Activated CD4-positive, alpha-beta memory T cell treated with anti-CD3 and anti-CD28 coated beads, Interleukin-2, amount 10 ng/mL, durations not matched to agents 7 days and 5 days (primary cell): ENCODE measurements at places on chromosomes 7 and 10.

- DNase-seq = peak; percentile 64
Measured at GRCh38 chr7:50317221-50317678, 12.7 kb downstream of the IKZF1 start.

DNA sequence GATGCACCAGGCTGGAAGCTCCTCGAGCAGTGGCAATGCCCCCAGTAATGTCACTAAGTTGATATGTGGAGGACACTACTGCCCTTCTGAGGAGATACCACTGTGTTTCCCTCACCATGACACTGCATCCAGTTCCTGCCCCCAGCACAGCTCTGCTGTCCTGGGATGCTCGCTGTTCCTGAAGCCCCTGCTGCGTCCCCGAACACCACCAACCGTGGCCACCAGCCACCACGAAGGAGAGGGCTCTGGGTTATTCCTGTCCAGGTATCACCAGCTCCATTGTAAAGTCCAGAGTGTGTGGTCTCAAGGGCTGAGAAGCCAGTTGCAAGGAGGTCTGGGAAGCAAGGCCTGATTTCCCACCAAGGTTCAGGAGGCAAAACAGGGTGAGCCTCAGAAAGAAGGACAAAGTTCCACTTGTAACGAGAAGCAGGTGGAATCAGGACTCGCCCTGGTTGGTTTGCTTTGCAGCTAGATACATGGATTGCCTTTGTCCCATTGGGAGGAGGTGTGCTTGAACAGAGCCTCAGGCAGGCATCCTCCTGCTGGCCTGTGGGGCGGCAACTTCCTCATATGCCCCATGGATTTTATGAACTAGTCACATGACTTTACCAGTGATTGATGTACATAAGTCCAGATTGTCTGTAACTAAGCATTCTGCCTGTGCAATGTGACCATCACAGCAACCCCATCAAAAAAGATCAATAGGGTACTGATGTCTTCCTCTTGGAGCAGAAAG lies 427.0 kb upstream of the VSTM2A start:
- DNase-seq = no peak

GRCh38 chr7:115135769-115136410 lies 214.0 kb downstream of the MDFIC start:
- DNase-seq = no peak

DNA sequence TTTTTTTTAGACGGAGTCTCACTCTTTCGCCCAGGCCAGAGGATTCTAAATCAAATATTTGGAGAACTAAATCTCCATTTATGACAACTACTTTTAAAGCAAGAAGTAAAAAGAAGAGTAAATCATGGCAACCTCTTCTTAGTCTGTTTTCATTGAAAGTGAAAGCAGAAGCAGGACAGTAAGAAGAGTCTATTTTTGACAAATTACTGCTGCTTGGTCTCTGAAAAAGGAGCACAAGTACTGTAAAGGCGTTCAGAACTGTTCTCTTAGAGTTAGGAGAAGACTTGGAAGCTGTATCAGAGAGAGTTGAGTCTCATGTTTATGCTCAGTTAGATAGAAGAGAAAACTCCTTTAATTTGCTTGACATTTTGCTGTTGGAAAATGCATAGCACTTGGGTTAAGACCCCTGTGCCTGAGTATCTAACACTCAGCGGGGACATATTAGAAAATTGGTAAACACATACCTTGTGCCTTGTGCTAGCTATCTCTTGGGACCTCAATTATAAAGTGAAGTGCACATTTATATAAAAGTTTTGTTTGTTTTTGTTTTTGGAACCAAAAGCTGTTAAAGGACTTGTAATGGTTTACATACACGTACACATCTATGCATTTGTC lies 433.0 kb downstream of the ANKRD7 start:
- DNase-seq = no peak

GRCh38 chr7:15407910-15408309 lies 153.9 kb downstream of the AGMO start:
- no peak for DNase-seq

DNA sequence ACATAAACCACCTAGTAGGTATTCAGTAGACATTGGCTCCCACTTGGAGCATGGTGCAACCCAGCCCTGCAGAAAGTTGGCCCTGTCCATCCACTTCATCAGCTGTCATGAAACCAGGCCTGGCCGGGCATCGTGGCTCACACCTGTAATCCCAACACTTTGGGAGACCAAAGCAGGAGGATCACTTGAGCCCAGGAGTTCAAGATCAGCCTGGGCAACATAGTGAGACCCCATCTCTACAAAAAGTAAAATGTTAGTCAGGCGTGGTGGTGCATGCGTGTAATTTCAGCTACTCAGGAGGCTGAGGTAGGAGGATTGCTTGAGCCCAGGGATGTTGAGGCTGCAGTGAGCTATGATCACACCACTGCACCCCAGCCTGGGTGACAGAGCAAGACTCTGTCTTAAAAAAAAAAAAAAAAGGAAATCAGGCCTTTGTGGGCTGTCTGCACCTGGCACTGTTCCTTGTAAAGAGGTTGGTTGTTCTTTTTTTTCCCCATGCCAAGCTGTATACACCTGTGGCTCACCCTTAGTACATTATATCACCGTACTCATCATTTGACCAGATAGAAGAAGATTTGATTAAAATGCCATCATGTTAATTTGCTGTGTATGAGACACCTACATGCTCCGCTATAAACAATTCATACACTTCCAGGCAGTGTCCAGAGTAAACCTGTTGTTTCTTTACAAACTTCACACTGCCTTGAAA lies 45.4 kb upstream of the GRID1 start:
- no peak for DNase-seq

DNA sequence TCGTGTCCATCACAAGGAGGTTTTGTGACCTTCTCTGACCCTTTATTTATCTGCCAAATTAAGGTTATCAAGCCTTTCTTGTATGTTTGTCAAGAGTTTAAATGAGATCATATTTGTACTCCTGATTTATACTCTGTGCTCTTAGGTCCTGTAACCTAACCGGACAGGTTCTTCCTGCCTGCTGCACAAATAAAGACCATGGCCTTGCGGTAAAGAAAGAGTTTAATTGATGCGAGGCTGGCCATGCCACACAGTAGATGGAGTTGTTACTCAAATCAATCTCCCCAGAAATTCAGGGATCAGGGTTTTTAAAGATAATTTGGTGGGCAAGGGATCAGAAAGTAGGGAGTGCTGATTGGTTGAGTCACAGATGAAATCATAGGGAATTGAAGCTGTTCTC lies 79.5 kb upstream of the LRGUK start:
- DNase-seq = no peak

DNA sequence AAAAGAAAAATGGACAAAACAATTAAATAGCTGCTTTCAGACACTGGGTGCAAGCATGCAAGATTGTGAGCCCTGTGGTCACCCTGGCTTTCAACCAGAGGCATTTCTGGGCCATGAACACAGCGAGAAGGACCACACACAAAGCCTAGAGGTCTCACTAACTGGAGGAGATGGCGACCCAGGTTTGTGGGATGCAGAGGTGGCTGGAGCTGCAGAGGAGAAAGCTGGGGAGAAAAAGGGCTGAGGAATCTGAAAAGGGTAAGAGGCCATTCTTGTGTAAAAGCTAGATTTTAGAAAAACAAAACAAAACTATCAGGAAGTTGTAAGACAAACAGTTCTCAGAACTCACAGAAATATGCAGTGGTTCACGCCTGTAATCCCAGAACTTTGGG lies 30.1 kb upstream of the PTPRN2 start:
- no peak for DNase-seq

GRCh38 chr7:142997456-142997989 lies 29.4 kb downstream of the OR9A2 start:
- DNase-seq = no peak

GRCh38 chr7:9242636-9243035 lies 809.2 kb downstream of the NXPH1 start:
- no peak for DNase-seq

- DNase-seq = no peak
Measured at GRCh38 chr10:124262234-124262865, 156.4 kb downstream of the OAT start.

GRCh38 chr7:117157241-117158209 lies 165.3 kb downstream of the WNT2 start:
- no peak for DNase-seq

DNA sequence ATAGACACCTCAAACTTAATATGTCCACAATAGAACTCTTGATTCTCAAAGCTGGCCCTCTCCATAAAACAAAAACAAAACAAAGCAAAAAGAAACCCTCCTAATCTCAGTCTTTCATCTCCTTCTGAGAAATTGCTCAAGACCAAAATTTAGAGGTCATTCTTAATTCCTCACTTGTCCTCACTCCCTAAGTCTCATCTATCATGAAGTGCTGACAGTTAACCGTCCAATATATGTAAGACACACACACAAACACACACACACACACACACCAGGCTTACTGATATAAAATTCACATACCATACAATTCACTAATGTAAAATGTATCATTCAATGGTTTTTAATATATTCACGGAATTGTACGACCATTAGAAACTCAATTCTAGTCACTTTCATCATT lies 17.0 kb upstream of the SVIL start:
- no peak for DNase-seq

DNA sequence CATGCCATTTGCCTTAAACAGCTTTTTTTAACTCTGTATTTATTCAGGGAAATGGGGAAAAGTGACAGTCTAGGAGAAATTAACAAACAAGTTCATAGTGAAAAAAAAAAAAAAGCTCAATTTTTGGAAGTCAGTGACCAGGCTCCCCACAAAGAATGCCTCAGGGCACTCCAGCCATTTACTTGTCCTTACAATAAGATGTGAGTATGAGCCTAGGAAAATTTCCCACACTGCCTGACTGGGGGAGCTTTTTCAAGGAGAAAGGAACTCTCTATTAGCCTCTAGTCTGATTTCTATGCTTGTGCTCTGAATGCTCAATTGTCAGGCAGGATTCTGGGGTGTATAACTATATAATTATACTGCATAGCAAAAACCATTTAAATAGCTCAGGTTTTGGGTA lies 74.9 kb upstream of the NRBF2 start:
- DNase-seq = no peak

DNA sequence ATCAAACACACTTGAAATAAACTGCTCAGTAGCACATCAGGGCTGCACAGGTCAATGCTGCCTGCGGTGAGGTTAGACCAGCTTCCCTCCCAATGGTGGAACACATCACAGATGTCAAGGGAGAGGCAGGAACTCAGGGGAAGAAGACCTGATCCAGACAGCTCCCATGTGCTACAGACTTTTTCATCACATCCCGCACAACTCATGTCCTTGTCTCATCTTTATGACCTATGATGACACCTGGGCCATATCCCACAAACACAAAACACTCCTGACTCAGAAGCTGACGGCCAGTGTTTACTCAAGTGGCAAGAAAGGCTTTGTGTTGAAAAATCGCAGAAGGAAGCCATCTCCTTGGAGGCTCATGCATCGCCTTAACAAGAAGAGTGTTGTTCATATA lies 91.6 kb downstream of the HTR5A start:
- no peak for DNase-seq

GRCh38 chr7:73967832-73968290 lies 60.1 kb upstream of the ELN start:
- DNase-seq = no peak

DNA sequence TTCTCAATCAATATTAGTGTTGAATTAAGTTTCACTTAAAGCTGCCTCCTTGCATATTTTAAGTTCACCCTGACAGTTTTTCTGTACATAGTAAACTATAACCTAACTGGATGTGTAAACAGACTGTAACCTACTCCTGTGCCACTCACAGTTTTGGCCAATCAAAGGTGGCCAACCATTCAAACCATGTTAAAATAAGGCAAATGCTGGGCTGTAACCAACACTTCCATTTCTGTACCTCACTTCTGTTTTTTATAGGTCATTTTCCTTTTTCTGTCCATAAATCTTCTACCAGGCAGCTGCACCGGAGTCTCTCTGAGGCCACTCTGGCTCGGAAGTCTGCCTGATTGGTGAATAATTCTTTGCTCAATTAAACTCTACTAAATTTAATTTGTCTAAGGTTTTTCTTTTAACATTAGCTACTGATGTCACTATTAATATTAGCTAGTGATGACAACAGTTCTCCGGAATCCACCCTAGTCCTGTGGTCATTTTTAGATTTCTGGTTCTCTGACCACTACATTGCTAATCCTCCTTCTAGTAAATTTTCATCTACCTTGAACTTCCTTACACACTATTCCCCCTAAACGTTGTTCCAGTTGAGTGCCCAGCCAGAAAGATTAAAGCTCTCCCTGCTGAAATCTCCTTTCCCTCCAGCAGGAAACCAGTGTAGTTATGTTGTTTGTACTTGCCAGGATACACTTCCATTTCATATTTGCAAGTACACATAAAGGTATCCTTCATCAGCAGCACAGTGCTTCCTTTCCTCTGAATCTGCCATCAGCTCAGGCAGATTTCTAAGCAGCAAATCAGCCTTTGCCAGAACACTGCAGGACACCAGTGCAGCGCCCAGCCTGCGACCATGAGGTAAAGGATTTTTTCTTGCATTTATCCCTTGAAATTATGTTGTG lies 18.6 kb upstream of the IFIT2 start:
- DNase-seq = no peak

DNA sequence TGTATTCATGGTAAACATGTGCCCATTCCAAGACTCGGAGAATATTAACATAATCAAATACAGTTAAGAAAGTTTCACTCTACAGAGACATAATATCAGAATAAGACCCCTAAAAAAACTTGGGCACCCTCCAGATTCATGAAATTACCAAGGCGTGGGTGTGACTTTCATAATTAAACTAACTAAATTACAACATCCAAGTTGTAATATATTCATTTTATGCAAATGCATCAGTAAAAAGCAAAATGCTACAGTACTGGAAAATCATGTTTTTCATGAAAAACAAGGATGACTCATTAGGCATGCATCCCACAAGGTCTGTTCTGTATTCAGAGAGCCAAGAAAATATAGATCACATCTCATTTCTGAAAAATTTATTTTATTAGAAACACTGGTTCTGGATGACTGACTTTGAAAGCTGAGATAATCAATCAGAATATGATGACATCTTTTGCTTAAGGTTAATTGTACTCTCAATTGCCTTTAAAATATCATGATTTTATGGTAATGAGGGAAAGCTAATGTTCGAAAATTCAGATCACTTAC lies 248.8 kb upstream of the SMIM30 start:
- no peak for DNase-seq

- DNase-seq = no peak
Measured at GRCh38 chr7:23529262-23529859, 2.4 kb downstream of the TRA2A start.

- DNase-seq = no peak
Measured at GRCh38 chr10:76341740-76342139, 910.3 kb downstream of the LRMDA start.

DNA sequence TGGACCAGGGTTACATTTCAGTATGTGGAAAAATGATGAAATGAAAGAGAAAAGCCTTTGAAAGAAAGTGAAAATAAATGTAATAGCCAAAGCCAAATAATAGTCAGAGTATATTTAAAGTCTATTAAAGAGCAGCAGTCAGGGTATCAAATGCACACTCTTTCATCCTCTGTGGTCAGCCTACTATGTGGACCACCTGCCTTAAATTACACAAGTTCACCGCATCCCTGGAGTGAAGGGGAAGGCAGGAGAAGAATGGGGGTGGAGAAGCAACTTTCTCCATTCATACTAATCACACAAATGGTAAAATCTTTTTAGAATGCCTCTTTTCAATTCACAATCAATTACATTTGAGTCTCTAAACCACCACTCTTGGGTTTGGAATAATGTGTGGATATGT lies 16.0 kb downstream of the TWIST1 start:
- DNase-seq = no peak

DNA sequence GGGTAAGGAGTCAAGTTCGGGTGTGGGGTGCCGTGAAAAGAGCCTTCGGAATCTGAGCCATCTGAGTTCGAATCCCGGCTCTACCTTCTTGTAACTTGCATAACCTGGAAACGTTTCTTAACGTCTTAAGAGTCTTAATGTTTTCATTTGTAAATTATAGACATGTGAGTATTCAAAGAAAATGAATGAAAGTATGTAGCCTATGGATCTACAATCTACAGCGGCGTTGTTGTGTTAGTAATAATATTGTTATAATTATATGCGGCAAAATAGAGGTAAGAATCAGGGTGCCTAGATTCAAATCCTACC lies 559 bp downstream of the VTI1A start:
- DNase-seq = no peak
